Fibroblast of skin of right biceps (primary cell): ENCODE measurements at places on chromosomes 12 and 14.

GRCh38 chr14:63362389-63362819 lies 43.7 kb upstream of the GPHB5 start:
- no peak for DNase-seq

- no peak for DNase-seq
Measured at GRCh38 chr12:100820314-100820713, 25.7 kb downstream of the ANO4 start.

DNA sequence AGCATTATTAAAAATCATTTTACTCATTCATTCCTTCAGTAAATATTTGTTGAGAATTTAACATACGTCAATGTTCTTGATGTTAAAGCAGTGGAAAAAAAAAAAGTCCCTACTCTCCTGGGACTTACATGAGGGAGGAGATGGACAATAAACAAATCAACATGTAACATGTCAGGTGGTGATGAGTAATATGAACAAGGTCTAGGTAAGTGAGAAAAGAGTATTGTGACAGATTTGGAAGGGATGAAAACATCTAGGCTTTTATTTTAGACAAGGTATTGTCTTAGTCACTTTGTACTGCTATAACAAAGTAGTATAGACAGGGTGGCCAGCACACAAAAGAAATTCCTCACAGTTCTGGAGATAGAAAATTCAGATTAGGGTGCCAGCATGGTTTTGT lies 167.2 kb downstream of the FSCB start:
- DNase-seq: no peak

DNA sequence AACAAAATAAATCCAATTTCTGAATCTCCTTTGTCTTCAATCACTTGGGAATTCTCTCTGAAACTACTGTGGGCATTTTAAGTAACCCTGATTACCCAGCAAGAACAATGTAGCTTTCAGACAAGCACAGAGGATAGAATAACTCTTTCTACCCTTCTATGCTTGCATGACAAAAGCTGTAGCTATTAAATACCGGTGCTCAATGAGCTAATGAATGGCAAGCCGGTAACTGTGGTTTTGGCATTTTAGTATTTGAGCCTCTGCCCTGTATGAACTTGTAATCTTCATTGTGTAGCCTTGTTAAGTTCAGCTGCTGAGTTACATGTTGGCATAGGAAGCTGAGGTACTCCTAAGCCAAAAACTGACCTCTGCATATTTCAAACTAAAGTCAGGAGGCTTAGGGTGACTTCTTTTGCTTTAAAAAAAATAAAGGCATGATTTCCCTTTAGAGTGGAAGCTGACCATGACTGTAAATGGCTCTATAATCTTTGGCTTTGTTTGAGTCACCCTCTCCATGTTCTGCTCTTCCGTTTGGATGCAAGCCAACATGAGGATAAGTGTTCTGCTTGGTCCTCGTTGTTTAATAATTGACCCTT lies 171.0 kb upstream of the HIF1A start:
- DNase-seq: peak; percentile 64

GRCh38 chr14:28629328-28630004 lies 137.1 kb upstream of the FOXG1 start:
- no peak for DNase-seq

- DNase-seq: no peak
Measured at GRCh38 chr12:102596031-102596430, 115.7 kb upstream of the IGF1 start.

DNA sequence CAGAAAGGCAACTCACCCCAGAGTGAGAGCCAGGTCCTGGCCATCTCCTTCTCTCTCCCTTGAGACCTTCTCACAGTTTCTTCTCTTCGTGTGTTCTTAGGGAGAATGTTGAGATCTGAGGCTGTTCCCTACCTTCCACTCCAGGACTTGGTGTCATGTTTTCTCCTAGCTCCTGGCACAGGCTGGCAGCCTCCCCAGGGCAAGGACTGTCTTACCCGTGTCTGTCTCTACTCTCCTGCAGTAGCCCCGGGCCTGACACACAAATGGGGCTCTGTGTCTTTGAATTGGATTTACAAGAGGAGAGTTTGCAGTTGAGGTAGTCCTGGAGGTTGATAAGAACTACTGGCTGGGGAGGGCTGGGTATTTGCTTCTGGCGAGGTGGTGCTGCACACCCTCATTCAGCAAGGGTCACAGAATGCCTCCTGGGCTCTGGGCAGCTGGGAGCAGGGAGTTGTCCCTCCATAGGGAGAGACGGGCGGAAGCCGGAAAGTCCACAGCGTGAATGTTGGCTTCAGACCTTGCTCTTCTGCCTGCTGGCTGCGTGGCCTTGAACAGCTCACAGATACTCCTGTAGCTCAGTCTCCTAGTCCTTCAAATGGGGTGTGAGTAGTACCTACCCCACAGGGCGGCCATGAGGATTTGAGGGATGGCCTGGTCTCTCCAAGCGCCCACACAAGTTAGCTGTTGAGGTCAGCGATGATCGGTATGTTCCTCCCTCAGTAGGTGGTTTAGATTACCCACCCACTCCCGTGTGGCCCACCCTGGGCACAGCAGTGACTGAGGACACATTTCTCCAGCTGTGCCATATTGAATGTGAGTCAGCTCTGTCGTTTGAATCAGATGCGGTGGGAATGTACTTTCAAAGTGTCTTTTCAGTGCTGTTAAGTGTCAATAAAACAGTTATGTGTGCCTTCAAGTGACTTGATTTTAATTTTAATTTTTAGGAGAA lies 10.2 kb downstream of the EP400 start:
- no peak for DNase-seq

GRCh38 chr12:116773276-116773731 lies 35.2 kb downstream of the RNFT2 start:
- no peak for DNase-seq

DNA sequence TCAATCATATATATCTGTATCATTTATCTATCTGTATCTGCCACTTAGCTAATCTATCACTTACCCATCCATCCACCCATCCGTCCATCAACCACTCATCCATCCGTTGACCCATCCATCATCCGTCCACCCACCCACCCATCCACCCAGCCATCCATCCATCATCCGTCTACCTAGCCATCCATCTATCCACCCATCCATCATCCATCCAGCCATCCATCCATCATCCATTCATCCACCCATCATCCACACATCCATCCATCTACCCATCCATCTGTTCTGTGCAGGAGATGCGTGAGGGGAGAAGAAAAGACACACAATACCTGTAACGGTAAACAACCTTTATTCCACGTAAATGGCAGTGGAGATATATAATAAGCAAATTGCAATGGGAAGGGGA lies 20.2 kb downstream of the NOC4L start:
- DNase-seq: no peak

- DNase-seq: no peak
Measured at GRCh38 chr12:9973949-9974348, 2.7 kb downstream of the CLEC12A start.

DNA sequence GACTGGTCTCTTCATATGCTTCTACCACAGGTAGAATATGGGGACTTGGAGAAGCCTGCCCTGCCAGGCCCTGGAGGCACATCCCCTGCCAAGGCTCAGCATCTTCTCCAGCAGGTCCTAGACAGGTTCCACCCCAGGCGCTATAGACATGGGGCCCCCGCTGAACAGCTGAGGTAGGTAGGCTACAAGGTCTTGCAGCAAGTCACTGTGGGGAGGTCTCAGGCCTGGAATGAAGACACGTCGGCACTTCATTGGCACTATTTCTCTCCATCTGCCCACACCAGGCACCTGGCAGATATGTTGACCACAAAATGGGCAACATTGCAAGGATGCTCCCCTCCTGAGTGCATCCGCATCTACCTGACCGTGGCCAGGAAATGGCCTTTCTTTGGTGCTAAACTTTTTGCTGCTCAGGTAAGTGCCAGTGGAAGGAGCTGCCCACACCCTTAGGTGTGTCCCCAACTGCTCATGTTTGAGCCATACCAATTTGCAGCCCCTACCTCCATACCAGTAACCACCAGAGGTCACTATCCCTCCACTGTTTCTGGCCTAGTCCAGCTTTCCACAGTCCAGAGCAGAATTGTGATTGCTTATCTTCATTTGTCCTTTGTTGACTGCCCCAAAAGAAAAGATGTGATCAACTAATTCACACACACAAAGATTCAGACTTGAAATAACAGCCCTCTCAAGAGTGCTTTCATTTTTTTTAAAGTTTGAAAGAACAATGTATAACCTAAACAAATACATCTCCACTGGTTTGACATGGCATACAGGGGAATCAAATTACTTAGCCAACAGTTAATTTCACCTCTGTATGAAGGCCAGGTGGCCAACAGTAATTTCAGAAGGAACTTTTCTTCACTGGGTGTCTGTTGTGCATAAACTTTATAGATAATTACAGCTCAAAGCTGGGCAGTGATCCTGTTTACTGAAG lies 16.1 kb downstream of the PIGH start:
- peak; percentile 36 for DNase-seq

DNA sequence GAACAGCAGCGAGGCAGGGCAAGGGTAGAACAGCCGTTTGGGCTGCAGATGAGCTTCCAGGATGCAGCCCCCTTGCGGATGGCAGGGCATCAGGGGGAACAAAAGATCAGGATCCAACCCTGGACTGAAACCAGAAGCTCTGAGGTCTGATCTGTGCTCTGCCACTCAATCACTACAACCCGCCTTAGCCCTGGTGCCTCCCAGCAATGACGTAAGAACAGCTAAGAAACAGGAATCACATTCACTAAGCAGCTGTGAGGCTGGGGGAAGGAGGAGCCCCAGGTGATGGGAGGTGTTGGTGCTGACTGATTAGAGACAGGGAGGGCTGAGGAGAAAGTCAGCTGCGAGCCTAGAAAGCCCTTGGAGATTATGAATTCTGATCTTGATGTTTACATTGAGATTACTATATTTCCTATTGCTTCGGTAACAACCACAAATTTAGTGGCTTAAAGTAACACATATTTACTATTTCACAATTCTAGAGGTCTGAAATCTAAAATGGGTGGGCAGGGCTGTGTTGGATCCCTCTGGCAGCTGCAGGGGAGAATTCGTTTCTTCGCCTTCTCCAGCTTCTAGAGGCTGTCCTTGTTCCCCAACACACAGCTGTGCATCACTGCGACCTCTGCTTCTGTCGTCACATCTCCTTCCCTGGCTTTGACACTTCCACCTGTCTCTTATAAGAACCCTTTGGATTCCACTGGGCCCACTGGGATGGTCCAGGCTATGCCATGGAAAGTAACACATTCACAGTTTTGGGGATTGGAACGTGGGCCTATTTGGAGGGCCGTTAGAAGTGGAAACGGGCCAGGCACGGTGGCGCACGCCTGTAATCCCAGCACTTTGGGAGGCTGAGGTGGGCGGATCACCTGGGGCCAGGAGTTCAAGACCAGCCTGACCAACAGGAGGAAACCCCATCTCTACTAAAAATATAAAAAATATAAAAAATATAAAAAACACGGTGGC lies 6.1 kb upstream of the CD9 start:
- DNase-seq: no peak

DNA sequence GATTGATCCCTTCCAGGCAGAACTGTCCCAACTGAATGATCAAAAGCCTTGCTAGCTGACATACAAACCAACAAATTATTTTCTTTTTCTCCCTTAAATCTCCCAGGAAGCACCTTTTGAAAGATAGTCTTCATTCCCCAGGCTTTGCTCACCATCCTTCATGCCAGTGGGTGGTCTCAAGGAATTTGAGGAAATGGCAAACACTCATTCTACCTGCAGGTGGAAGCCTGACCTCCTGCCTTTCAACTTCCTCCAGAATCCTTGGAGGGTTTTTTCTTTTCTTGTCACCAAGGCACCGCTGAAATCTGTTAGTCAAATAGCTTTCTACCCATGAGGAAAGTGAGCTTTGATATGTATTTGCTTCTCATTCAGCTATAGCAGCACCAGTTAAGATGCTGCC lies 128.5 kb downstream of the WIF1 start:
- no peak for DNase-seq

- DNase-seq: peak; percentile 31
Measured at GRCh38 chr12:46522071-46522470, 149.5 kb upstream of the SLC38A2 start.

DNA sequence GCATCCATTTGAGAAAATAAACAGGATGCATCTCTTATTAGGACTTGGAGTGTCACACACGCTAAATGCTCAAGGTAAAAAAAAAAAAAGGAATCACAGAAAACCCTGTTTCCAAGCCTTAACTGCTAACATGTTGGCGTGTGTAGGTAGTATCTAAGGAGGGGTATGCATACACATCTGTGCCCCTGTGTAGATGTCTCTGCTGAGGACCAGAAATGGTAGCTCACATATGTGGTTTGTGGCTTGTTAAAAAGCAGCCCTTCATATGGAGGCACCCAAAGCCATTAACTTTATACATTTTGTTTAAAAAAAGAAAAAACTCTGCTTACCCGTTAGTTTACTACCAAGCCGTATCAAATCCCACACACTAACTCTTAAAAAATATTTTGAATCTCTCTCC lies 314.1 kb downstream of the SNAPC1 start:
- DNase-seq: no peak

- no peak for DNase-seq
Measured at GRCh38 chr14:79809849-79810612, 401.3 kb downstream of the DIO2 start.

GRCh38 chr14:63438065-63438757 lies 105.0 kb downstream of the PPP2R5E start:
- peak; percentile 94 for DNase-seq

DNA sequence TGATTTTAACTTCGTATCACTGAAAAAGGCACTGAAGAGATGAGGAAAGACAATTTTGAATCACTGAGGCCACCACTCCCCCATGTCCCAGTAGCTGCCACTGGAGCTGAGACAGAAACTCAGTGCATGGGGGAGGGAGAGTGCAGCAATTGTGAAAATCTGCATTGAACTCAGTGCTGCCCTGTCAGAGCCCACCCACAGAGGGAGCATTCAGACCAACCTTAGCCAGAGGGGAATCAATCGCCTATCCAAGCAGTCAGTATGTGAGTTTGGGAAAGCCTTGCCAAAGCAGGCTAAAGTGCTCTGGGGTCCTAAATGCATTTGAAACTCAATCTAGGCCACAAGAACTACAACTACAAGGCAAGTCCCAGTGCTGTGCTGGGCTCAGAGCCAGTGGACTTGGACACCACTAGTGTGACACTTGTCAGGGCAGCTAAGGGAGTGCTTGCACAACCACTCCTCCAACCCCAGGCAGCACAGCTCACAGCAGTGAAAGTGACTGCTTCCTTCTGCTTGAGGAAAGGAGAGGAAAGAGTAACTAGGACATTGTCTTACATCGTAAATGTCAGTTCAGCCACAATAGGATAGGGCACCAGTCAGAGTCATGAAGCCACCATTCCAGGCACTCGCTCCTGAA lies 13.3 kb downstream of the RNASE3 start:
- DNase-seq: no peak

DNA sequence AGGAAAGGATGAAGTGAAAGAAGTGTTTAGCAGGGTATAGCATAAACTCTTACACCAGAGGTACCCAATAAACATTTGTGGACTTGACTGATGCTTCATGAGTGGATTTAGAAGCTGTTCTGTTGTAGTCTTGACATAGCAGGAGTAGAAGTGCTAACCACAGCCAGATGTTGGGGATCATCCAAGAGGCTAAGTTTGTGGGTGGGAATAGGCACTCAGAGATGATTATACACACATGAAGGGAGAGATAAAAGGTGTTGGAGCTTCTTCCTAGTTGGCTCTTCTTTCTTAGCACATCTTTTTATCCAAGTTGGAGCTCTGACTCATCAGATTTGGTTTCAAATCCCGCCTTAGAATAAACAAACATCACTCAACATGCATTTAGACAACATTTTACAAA lies 166.7 kb upstream of the E2F7 start:
- DNase-seq: peak; percentile 67
